ENCODE measurements at places on chromosomes 1 and 21. TPM values are rescaled to one million over a fixed set of nuclear protein-coding genes. Genes with fewer than 3 reads are reported as not detected.

DNA sequence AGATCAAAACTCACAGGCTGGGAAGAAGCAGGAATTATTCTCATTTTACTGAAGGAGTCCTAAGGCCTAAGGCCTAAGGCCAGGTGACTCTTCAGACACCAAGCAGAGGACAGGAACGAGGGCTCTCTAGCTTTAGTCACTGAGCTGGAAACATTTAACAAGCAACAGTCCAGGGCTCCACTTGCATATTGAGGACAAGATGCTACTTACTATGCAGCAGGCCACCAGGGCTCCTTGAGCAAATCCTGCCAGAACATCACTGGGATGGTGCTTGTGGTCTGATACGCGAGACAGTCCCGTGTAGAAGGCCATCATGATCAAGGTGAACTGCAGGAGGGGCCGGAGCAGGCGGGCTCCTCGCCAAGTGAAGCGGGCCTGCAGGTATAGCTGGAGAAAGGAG, 67.6 kb downstream of the PLPP3 start:
- DNase-seq: no peak

DNA sequence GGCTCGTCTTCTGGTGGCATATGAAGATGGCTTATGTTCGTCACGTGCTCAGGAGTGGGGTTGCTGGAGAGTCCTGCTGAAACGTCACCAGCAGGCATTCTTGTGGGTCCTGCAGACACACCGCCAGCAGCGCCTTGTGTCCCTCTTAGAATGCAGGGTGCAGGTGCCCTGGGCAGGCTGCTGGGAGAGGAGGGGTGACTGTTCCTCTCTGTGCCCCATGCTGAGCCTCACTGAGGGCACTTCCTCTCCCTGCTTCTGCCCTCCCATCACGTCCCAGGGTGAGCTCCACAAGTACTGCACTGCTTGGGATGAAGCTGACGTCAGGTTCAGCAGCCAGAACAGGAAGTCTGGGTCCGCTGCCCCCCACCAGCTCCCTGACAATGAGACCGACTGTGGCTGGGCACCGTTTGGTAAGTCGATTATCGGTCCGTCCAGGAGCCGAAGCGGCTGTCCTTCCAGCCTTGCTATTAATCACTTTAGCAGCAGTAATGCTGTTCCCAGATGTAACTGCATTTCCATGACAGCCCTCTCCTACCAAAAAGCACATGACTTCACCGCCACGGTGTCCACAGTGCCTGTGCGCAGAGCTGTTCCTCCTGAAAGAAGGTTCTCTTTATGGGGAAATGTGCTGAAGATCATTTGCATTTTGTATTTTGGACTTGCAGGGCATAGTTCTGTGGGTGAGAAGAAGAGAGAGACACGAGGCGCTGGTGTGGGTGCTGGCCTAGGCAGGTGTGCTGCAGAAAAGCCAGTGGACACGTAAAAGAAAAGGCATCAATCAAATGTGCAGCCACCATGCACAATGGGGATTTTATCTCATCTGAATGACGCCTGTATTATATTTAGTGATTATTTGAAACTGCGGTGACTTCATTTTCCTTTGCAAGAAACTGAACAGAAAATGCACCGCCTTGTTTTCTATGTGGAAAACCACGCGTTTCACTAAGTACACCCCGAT, 21.0 kb downstream of the SLC37A1 start:
- no peak for DNase-seq

DNA sequence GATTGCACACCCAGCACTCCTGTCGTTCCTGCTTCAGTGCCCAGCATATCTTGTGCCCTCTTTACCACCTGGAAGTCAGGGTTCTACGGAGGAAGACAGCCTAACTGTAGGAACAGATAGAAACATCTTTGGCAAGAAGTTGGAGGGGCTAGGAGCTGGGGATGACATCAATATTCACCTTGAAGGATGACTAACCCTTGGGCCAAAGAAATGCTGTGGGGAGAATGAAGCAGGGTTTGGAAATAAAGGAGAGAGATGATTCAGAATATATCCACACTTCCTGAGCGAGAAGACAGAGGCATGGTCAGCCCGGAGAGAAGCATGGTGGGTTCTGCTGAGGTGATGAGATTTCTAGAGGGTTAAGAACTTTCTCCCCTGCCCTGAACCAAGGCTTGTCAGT, 4.6 kb upstream of the NKAIN1 start:
- no peak for DNase-seq

The FCAMR gene
- polyA plus RNA-seq: not detected

All from AG04450 (cell line).